ENCODE measurements at places on chromosomes 4 and X.
A peak's percentile ranks its signal among the peaks of the same experiment; 100 is the strongest.

DNA sequence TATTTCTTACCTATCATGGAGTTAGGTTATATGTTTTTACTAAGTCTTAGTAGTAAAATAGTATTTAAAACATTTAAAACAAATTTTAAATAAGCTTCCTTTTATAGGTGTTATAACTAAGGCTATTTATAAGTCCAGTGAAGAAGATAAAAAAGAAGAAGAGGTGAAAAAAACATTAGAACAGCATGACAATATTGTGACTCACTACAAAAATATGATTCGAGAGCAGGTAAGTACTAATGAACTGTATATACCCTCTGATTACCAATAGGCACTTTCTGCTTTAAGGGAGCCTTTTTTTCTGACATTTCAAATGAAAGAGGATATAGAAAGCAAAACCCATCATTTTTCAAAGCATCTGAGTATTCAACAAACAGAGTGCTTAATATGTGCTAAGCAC, 76.6 kb downstream of the USO1 start:
- no peak for DNase-seq

GRCh38 chrX:11764602-11765067, 6.6 kb downstream of the MSL3 start:
- no peak for DNase-seq

GRCh38 chr4:15042529-15043167, 40.4 kb downstream of the CPEB2 start:
- DNase-seq: peak; percentile 50

DNA sequence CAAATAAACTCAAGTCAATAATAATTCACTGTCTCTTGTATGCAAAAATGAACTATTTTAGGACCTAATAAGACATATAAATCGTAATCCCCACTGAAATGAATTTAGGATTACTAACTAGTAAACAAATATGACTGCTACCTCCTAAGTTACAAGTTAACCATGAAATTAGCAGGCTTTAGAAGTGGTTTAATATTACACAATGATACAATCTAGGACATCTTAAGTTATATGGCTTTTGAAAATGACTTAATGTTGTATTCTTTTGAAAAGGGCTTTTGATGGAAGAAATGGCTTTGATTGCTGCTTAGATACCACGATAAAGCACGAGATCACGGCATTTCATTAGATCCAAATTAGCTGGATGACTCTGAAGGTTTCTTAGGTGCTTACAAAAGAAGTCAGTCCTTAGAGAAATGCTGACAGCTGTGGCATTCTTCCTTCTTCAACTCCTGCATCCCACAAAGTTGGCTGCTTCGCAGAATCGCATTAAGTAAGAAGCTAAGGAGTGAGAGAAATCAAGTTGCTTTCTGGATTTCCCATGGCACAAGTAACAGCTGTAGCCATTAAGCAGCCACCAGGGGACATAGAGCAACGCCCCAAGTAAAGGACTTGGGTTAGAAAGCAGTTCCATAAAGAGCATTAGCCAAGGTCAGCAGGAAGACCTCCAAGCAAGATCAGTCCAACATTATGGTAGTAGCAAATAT, 6.9 kb downstream of the SLC10A7 start:
- DNase-seq: no peak

All from astrocyte (in vitro differentiated cells and primary cell).